ENCODE measurements at places on chromosomes 12 and 14. TPM values are rescaled to one million over a fixed set of nuclear protein-coding genes. Genes with fewer than 3 reads are reported as not detected.
A peak's percentile ranks its signal among the peaks of the same experiment; 100 is the strongest.

DNA sequence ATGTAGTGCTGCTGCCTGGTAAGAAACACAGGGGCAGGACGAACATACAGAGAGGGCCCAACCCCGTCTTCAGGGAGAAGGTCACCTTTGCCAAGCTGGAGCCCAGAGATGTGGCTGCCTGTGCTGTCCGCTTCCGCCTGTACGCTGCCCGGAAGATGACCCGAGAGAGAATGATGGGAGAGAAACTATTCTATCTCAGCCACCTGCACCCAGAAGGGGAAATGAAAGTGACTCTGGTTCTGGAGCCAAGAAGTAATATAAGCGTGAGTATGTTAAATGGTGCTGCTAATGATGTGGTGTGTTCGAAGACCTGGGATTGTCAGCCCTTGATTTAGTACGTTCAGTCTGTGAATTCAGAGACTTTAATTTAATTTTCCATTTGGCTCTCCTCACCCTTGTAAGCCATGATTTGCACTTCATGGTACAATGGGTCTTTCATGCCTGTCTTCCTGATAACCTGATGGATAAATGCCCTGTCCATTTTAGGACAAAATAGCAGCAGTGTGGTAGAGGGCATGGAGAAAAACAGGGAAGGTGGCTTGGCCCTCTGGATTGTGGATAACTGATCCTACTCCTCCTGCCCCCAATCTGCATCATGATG, 318.9 kb downstream of the SNAPC1 start:
- DNase-seq = peak; percentile 80

- DNase-seq = no peak
These were observed 14.8 kb downstream of the ATP6V0A2 start for GRCh38 chr12:123726962-123727361.

- no peak for DNase-seq
These were observed 57.7 kb downstream of the GALC start for GRCh38 chr14:87935081-87935828.

DNA sequence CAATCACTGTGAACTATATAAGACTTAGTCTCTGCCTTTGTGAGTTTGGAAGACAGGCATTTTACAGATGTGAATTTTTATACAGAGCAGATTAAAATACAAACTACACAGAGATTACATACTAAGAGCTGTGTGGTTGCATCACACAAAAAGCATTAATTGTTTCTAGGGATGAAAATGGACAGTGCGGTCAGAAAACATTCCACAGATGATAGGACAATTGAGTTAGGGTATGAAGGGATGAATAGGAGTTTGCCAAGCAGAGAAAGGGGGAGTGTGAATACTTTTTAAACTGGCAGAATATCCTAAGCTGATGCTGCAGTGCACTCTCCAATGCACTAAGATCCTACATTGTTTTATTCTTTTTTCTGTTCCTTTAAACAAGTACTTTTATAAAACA, 345.8 kb downstream of the VRK1 start:
- DNase-seq = no peak

GRCh38 chr14:59037620-59038019, 150.8 kb upstream of the DAAM1 start:
- DNase-seq = no peak

DNA sequence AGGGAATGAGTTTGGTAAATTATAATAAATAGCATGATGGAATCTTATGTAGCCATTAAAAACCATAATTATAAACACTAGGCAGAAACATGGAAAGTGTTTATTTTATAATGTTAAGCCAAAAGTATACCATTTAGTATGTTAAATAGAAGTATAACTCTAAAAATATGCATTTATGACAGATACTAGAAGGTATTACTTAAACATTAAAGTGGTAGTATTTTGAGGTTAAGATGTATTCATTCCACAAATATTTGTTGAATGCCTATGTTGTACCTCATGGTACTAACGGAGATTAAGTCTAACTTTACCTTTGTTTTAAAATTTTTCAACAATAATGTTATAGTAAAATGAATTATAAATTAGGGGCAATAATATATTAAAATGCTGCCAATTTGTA, 24.1 kb downstream of the TTC8 start:
- DNase-seq = no peak

DNA sequence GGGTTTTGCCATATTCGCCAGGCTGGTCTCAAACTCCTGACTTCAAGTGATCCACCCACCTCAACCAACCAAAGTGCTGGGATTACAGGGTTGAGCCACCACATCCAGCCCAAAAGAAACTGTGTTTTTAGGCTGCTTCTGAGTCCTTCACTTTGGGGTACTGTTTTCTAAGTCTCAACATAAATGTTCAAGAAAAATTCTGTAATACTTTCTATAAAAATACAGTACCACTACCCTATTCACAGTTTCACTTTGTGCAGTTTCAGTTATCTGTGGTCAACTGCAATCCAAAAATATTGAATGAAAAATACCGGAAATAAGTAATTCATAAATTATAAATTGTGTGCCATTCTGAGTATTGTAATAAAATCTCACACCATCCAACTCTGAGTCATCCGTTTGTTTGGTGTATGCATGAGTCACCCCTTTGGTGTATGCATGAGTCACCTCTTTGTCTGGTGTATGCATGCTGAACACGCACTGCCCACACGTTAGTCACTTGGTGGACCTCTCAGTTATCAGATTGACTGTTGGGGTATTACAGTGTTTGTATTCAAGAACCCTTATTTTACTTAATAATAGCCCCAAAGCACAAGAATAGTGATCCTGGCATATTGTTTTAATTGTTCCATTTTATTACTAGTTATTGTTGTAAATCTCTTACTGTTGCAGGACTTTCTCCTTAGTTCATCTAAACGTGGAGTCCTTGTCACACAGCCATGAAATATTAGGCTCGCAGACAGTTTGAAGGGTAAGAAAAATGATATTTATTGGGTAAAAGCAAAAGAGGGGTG, 190.2 kb downstream of the FSCB start:
- DNase-seq = no peak

DNA sequence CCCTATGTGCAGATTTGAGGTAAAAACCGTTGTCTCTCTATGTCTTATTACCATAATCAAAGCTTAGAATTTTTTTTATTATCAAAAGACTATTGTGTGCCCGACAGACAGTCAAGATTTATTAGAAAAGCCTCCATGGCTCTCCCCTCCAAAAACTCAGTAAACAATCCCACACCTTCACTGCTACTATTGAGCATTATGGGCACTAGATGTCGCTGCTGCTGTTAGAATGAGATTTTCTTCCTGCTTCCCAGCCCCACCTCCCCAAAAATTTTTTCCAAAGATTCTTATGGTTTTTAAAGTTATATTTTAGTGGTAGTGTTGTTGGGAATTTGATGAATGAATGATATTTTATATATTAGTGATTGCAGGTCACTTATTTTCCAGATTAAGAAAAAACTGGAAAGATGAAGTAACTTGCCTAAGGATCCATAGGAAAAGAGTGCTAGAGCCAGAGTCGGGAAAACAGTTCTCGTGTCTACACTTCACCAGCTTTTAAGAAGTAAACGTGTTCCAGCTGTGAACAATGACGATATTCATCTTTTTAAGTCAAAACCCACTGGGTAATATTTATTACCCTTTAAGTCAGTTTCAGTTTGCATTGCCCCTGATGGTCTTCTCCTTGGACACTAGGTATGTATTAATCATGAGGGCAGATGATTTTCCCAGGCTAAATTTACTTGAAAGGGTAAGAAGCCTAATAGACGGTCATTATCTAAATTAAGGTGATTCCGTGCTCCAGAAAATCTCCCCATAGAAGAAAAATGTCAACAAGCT, 12.2 kb upstream of the FOXG1 start:
- no peak for DNase-seq

- no peak for DNase-seq
These were observed 89.2 kb downstream of the CFAP54 start for GRCh38 chr12:96578526-96579125.

DNA sequence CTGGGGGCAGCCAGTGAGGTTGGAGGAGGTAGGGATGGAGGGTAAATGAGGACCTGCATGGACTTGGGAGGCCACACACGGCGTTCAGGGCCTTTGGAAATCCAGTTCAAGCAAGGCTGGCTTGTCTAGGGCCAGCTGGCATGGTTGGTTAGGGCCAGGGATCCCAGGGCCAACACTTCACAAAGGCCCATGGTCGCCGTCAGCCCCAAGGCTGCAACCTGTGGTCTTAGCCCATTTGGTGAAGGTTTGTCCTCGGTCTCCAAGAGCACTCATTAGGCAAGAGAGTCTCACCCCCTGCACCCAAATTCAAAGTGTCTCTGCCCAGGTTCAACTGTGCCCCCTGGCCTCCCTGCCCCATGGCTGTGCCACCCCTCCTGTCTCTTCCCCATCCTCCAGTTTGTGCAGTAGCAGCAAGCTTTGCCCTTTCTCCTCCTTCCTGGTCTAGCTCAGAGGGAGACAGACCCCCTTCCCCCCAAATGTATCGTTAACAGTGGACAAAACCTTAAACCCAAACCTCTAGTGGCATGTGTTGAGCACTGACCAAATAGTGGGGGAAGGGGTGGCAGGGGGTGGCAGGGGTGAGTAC, 94.1 kb downstream of the NINJ2 start:
- peak; percentile 74 for DNase-seq

DNA sequence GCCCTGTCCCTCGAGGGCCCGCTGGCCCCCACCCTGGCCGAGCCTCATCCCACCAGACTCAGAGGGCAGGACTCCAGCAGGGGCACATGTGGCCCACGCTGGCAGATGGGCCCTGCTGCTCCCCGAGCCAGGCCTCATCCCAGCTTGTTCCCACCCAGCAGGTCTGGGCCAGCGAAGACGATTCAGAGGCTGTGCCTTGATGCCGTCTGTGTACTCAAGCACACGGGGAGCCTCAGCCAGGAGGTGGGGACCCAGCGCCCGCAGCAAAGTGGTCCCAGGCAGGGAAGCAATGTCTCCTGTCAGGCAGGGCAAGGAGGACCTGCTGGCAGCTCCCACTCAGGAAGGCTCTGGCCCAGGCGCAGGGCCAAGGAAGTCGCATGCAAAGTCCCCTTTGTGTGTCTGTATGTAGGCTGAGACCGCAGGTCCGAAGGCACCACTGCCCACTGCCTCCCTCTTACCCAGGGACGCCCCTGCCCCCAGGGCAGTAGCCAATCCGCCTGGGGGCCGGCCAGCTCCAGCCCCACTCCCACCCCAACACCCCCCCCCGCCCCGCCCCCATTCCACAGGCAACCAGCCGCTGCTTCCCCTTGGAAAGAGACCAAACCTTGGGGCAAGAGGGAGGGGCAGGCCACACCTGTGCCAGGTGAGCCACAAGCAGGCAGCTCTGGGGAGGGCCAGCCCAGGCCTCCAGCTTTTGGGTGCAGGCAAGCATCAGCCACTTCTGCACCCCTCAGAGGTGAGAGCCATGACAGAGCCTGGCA, 9.4 kb downstream of the DEGS2 start:
- no peak for DNase-seq

DNA sequence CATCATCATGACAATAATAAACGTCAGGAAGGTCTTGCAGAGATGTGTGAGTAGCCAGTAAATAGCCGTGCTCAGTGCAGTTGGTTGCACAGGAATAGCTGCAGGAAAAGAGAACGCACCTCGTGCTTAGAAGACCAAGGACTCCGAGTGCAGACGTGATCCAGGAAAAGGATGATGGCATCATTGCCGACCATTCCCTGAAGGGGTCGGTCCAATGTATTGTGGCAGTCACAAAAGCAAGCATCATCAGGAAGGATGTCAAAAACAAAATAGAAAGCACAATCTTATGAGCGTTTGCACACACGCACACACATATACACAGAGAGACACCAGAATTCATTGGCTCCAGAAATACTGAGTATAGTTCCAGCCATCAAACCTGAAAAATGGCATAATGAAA, 12.8 kb downstream of the DUSP6 start:
- DNase-seq = no peak

- DNase-seq = no peak
These were observed 68.0 kb downstream of the WNK1 start for GRCh38 chr12:820336-820735.

- no peak for DNase-seq
These were observed 68.2 kb upstream of the SLC24A4 start for GRCh38 chr14:92254786-92255185.

DNA sequence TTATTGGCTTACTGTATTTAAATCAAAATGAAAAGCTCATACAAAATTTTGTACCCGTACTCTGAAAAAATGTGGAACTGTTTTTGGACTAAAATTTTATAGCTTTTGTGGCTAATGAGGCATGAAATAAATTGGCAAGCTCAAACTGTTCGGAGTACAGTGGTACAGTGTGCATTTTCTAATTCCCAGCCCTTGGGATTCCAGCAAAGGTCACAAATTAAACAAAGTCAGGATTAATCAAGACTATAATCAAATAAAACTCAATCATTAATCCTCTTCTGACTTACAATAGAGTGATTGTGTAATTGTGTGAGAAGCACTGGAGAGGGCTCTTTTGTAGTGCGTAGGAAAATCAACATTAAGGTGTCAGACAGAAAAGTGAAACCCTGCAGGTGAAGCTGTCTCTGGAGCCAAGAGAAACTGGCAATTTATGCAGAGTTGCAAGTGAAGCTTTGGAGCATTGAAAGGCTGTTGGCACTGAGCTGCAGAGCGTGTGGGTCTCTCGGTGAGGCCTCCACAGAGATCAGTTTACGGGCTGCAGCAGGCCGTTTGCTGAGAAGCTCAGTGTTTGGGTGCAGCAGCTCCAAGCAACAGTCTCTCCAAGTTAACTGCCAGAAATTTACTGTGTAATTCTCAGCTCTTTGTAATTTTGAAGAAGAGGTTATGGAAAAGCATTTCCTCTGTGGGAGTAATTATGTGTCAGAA, 275.9 kb downstream of the FBXL14 start:
- DNase-seq = no peak

GRCh38 chr12:119869720-119870119, 7.4 kb downstream of the CIT start:
- DNase-seq = no peak

GRCh38 chr12:47942614-47943225, 20.7 kb upstream of the TMEM106C start:
- DNase-seq = no peak

Gene LYZ
- 149 TPM for total RNA-seq

Gene HPD
- 1.0 TPM for total RNA-seq

Gene TAS2R42
- not detected for total RNA-seq

Gene DLK1
- not detected for total RNA-seq

Gene ARMH4
- total RNA-seq = 0.73 TPM

Gene FGF23
- total RNA-seq = not detected

Gene TPH2
- 1.5 TPM for total RNA-seq

Gene RCOR1
- 21.9 TPM for total RNA-seq

Gene NINJ2
- total RNA-seq = 6.6 TPM

Gene CMA1
- not detected for total RNA-seq

Gene KRT78
- not detected for total RNA-seq

Gene DHRS2
- total RNA-seq = 10.7 TPM

Gene ADGRD1
- total RNA-seq = 9.7 TPM

Measured in spleen (tissue), 13 donors.